ENCODE measurements at places on chromosomes 6 and 20. TPM values are rescaled to one million over a fixed set of nuclear protein-coding genes. Genes with fewer than 3 reads are reported as not detected.

The BPIFB1 gene
- not detected for total RNA-seq

The ARMC12 gene
- 1.1 TPM for total RNA-seq

The DDO gene
- total RNA-seq: not detected

The NOP56 gene
- total RNA-seq: 587 TPM

The C6orf118 gene
- total RNA-seq: not detected

The SYNDIG1 gene
- total RNA-seq: not detected

The LYRM4 gene
- total RNA-seq: 50.6 TPM

The DDRGK1 gene
- 50.1 TPM for total RNA-seq

GRCh38 chr6:127222418-127222817, 44.2 kb upstream of the RNF146 start:
- no peak for DNase-seq

DNA sequence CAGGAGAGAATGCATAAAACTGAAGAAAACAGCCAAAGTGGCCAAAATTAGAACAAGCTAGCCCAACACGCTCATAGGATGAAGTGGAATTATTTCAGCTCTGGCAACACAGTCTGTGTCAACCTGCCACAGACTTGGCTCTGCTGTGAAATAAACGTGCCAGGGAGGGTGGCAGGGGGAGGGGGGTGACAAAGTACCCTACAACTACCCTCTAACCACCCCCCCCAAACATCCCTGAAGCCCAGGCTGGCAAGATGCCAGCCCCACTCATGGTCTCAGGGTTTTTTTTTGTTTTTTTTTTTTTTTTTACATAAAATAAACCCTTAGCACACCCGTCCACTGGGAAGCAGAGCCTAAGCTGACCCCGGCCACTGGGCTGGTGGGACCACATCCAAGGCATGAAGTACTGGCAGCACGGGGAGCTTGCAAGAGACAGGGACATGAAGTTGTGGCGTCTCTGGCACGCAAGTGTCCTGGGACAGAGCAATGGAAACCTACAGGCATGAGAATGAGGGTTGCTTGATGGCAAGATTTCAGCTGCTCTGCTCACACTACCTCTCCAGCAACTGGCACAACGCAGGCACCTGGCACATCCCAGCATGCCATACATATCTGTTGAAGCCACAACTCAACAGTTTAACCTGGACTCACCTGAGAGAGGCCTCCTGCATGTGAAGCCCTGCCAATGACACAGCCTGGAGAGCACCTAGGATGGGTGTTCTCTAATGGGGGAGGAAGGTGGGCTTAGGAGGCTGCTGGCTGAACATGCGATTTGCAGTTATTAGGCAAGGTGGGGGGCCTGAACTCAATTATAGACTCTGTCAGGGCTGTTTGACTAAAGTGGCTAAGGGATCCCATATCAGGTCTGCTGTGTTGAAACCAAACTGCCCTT, 76.4 kb downstream of the TRAM2 start:
- no peak for DNase-seq

DNA sequence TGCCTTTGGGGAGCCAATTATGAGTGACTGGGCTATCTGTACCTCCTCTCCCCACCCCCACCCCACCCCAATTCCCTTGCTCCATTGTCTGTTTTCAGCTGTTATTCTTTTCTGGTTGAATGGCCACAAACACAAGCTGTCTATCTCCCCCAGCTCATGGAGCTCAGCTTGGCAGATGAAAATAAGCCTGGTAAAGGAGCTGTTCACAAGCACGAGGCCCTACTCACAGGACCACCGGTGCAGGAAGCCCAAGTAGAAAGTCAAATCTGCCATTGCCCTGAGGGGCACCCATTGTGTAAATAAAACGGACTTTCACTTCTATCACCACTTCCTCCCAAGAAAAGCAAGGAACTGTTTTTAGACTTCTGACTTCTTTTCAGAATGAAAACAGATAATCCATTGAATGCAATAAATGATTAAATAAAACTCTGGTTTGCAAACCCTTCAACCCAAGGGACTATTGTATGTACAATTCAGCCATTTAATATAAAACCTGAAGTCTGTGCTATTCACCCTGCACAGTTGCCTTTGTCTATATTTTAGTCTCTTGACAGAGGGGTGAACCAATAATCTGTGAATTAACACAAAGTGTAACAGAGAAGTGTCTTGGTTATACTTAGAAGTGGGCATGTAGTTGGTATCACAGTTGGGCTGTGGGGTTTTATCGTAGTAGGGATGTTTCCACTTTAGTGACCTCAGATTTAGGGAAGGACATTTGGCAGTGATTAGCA, 27.7 kb downstream of the RIPOR2 start:
- DNase-seq: no peak

- peak; percentile 93 for DNase-seq
Observed at GRCh38 chr6:75243333-75244062, at the start of gene COX7A2. COX7A2 (minus strand) TSS chr6:75243801; CDS start chr6:75243734, 67 bp downstream.

GRCh38 chr20:39092733-39093410, 130.7 kb downstream of the DHX35 start:
- DNase-seq: no peak

GRCh38 chr6:158409451-158409850, 97.2 kb downstream of the TULP4 start:
- DNase-seq: no peak

- DNase-seq: no peak
Observed at GRCh38 chr6:135204951-135205350, 23.8 kb downstream of the MYB start.

GRCh38 chr6:111943726-111944125, 70.5 kb upstream of the FYN start:
- no peak for DNase-seq

GRCh38 chr20:62239278-62239879, 1.1 kb downstream of the OSBPL2 start:
- no peak for DNase-seq

- DNase-seq: no peak
Observed at GRCh38 chr20:57736738-57737347, 27.0 kb upstream of the PMEPA1 start.

DNA sequence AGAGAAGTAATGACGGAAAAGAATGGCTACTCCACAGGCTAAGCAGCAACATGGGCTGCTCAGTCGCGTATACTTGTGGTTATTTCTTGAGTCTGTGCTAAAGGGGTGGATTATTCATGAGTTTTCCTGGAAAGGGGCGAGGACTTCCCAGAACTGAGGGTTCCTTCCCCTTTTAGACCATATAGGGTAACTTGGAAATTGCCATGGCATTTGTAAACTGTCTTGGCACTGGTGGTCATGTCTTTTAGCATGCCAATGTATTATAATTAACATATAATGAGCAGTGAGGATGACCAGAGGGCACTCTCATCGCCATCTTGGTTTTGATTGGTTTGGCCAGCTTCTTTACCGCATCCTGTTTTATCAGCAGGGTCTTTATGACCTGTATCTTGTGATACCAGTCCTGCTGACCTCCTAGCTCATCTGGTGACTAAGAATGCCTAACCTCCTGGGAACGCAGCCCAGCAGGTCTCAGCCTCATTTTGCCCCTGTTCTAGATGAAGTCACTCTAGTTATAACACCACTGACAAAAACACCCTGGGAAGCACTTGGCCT, 11.4 kb downstream of the LBP start:
- peak; percentile 44 for DNase-seq

DNA sequence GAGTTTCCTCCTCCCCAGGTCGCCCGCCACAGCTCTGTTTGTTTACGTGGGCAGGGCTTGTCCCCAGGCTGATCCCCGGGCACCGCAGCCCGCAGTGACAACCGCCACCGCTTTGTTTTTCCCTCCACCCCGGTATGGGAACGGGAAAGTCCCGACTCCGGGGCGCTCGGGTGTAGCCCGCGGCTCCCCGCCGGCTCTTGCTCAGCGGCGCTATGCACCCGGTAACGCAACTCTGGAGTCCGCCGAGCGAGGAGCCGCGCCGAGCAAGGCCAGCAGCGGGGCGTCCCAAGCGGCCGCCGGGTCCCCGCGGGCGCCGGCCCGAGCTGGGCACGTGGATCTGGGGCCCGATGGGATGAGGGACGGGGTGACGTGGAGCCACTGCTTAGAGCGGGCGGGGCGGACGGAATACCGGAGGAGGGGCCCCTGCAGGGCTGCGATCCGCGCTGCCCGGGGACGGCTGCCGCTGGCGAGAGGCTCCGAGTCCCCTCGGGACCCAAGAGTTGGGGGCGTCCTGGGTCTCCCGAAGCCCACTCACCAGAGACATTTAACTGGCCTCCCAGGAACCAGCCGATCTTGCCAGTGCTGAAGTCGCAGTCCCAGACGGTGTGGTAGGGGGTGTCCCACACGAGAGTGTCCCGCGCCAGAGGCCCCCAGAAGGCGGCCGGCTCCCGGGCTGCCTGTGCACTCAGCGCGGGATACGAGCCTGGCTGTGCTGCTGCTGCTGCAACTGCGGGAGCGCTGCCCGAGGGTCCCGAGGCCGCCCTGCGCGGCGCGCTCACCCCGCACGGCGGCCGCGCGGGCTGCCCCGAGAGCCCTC, 497 bp downstream of the ACSS1 start:
- peak; percentile 83 for DNase-seq

- DNase-seq: no peak
Observed at GRCh38 chr20:7902879-7903278, 37.4 kb downstream of the HAO1 start.

- DNase-seq: no peak
Observed at GRCh38 chr6:89002523-89002922, 39.1 kb upstream of the RNGTT start.

DNA sequence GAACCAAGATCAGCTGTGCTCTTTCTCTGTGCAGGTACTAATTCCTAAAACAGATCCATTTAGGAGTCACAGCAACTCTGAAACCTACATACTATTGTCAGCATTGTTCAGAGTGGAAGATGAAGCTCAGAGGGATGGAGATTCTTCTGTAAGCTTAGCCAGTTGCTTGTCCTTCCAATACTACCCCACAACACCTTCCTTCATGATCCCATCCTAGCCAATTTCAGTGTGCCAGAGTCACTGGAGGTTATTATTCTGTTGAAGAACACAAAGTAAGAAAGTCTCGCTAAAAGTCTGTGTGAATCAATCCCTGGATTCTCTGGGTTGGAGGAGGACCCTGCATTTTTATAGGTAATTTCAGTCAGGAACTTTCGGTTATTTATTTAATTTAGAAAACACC, 2.3 kb downstream of the POPDC3 start:
- no peak for DNase-seq

- DNase-seq: no peak
Observed at GRCh38 chr6:111809264-111809663, 64.0 kb downstream of the FYN start.
